ENCODE measurements at places on chromosomes 11 and 22.
A peak's percentile ranks its signal among the peaks of the same experiment; 100 is the strongest.

DNA sequence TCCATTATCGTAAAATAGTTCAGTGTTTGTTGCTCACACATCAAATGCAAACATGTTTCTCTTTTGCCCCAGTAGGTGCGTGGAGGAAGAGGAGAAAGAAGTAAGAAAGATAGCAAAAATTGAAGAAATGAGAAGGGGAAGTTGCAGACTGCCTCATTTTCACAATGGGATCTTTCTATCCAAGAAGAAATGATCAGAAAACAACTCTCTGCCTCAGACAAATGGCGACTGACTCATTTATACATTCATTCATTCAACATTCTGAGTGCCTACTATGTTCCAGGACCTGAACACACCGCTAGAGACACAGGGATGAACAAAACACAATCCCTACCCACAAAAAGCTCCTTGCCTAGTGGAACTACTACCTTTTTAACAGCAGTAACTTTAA lies 367 bp downstream of the HPS5 start:
- DNase-seq = no peak

DNA sequence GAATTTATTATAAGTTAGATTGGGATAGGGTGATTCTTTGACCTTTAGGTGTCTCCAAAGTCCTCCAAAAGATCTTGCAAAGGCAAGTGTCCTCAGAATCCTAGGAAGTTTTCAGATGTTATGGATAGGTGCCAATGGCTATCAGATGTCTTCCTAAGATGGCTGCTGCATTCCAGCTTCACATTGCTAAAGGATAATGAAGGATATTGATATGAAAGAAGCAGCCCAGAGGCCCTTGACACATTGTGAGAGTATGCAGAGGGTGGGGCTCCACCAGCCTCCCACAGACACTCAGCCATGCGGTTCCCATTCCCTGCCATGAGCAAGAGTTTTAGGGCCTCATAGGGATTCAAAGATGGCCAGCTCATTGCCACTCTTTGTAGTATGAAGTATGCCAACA lies 22.3 kb upstream of the GLYATL2 start:
- DNase-seq = no peak

DNA sequence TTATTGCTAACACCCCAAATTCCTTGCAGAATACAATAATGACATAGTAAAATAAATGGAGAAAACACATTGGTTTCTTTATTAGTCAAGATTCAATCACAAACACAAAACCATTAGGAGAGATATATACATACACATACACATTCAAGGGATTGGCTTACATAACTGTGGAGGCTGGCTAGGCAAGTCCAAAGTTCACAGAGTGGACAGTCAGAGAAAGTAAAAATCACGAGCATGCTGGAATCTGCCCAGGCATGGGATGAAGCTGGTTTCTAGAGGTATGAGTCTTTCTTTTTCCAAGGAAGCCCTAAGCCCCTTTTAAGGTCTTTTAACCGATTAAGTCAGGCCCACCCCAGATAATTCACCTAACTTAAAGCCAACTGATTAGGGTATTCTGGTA lies 13.6 kb upstream of the OR56B1 start:
- DNase-seq = no peak

- no peak for DNase-seq
Measured at GRCh38 chr22:44936201-44936600, 73.6 kb downstream of the PHF21B start.

GRCh38 chr11:122754553-122755322 lies 83.6 kb upstream of the CRTAM start:
- DNase-seq = no peak

DNA sequence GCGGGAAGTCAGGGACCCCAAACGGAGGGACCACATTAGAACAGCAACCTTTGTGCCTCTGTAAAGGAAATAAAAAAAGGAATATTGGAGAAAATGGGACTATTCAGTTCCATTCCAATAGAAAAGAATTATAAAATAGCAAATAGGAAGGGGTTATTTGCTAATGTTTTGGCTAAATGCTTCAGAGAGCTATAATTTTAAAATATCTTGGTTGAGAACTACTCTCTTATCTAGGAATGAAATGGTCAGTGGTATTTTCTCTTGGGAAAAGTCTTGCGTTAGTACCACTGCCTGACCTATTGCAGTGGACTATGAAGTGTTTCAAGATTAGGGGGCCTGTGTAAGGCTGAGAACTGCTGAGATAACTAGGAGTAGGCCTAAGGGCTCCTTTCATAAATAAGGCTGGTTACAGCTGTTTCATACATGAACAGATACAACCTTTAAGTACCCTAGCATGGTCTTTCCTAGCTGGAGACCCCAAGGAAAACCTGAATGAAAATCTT lies 6.9 kb upstream of the WEE1 start:
- DNase-seq = no peak

DNA sequence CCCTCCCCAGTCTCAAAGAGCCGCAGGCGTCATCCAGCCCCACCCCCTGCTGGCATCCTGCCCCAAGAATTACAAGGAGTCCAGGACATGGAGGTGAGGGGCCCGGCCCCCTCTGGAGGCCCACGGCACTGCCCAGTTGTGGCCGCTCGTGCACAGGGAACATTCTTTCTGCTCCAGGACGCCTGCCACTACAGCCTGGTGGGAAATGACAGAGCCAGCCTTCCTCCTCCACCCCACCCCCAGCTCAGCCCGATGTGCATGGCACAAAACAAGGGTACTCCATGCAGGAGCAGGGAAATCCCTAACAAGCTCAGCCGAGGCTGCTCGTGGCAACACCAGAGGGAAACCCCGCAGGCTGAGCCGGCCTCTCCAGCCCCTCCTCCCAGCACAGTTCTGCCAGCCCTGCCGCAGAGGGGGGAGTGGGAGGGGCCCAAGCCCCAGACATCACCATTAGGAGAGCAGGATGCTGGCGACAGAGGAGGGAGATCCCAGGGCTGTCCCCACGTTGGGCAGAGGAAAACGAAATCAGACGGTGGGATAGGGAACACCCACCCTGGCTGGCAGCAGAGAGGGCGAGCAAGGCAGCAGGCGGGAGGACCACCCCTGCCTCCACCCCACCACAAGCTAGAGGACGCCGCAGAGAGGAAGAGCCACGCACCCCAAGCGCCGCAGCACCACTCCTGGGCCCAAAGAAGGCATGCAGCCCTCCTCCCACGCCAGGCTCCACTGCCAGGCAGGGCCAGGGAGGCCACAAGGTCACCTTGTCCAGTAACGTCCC lies 10.0 kb downstream of the IGSF9B start:
- no peak for DNase-seq

- no peak for DNase-seq
Measured at GRCh38 chr11:64694821-64695365, 28.1 kb downstream of the NRXN2 start.

DNA sequence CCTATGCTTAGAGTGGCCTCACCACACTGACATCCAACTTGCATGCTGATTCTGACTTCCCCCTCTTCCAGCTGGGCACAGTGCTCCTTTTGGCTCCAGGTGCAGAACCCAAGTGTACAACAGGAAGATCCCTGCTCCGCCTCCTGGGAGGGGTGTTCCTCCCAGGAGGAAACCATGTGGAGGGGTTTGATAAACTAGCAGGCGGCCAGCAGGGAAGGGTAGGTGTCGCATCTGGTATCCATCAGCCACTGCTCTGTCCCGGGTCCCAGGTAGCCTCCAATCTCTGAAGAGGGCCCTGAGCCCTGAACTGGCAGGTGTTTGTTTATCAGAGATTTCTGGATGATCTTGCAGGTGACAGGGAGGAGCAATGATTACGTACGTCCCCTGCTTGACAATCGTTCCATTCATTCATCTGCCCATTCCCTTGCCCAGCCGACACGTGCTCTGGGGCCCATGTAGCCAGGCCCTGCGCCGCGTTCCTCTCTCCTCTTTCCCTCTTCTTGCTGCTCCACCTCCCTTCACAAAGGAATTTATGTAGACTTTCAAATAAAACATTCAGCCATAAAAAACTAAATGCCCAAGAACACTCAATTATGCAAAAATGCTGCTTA lies 41.2 kb upstream of the MICAL2 start:
- no peak for DNase-seq

DNA sequence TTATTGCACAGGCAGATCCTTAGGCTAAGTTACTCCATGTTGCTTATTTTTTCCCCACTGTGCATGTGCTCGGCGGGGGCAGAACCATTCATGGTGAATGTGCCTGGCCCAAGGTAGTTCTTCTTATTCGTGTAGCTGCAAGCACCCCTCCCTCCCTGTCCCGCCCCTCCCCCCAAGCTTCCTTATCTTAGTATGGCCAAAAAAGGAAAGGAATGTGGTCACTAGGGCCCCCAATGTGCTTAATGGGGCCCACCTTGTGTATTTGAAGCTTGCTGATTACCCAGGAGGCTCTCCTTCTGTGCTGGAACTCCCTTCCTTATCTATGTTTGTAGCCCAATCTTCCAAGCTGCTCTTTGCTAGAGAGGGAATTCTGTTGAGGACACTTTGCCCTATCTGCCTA lies 1259.7 kb upstream of the RAG2 start:
- DNase-seq = no peak

DNA sequence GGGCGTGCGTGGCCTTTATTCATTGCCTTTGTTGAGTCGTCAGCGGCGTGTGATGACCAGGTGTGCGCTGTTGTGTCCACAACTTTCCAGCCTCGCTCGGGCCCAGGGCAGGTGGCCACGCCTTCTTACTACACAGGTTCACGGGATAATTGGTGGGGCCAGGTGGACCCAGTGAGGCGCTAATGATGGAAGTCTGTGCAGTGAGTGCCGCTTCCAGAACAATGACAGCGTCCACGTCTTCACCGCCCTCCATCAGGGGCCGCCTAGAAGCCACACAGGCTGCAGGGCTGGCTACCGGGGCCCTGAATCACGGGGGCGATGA lies 1197.3 kb downstream of the BRD1 start:
- no peak for DNase-seq

GRCh38 chr11:93694557-93694956 lies 33.1 kb downstream of the CEP295 start:
- no peak for DNase-seq

DNA sequence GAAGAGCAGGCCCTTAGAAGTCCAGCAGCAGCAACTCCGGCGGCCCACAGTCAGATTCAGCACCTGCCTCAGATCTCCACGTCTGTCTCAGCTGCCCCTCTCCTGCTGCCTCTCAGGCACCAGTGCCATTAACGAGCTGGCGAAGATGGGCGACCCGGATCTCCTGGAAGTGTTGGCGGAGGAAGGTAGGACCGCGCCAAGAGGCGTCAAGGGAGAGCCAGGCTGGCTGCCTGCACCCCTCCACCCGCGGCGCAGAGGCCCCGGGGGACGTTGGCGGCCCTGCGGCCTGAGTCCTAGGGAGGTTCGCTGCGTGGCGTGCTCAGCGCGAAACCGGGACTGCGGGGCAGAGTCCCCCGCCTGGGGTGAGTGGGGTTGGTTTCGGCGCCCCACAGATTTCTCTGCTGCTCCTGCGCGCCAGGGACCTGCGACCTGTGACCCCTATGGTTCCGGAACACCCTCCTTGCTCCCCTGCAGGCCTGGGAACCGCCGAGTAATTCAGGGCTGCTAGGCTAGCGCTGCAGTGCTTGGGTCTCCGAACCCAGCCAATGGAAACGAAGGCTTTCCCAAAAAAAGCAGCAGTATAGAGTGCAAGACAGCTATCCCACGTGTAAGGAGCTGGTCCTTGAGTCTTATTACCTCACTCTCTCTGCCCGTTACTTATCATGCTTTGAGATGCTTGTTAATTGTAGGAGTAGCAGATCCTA lies 615 bp downstream of the ANO5 start:
- no peak for DNase-seq

GRCh38 chr11:34957206-34957605 lies 40.8 kb downstream of the PDHX start:
- DNase-seq = no peak

DNA sequence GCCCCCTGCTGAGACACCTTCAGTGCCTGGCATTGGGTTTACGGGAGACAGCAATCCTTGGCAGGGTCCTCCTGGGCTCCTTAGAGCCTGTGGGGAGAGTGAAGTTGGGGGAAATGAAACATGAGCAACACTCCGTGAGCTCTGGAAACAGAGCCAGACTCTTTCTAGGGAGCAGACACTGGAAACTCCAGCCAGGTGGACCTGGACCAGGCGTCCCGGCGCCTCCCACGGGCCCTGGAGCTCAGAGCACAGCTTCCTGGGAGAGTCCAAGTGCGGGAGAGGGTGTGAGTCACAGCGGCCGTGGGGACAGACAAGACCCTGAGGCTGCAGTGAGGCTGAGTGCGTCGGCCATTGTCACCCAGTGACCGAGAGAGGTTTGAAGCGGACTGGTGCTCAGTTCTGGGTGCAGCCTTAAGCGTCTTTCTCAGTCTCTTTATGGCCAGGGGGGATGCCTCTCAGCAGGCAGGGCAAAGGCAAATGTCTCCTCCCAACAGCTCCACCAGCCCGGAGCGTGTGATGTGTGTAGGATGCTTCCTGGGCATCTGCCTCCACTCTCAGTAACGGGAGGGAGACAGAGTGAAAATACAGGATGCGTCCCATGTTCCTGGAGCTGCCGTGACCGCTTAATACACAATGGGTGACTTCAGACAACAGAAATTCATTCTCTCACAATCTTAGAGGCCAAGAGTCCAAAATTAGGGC lies 399.2 kb downstream of the SHANK2 start:
- DNase-seq = no peak

- DNase-seq = peak; percentile 46
Measured at GRCh38 chr11:88484873-88485621, 147.5 kb upstream of the CTSC start.

DNA sequence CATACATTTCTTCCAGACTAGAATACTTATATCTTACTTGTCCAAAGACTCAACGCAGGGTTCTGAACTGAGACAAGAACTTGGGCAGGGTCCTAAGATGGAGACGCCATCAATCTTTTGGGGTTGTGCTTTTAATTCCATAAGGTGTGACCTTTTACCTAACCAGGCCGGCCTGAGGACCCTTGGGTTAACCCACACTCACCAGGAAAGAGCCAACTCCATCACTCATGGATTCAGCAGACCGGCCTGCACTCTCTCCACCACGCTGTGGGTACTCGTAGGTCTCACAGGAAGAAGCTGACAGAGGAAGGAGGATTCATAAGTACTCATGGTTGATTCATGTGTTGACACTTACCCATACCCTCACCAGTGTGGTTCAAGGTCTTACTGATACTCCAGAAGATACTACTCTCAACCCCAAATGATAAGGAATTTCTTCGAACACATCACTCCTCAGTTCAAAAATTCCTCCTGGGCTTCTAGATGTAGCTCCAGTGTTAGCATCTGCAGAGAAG lies 36.2 kb downstream of the USP35 start:
- DNase-seq = no peak

DNA sequence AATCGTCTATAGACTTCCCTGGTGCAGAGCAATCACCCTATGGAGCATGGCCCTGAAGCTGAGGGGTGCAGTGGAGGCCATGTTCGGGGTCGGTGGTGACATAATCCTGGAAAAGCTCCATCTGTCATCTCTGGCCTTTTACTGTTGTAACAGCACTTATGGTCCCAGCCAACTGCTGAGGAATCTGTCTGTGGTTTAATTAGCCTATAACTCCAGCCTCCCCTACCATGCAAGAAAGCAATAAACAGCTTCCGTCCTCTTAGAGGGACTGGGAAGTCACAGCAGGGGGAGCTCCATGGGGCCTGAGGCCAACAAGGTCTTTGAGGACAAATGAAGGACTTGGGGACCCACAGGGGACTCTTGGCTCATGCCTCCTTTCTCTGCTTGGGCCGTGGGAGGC lies 159.1 kb upstream of the NECTIN1 start:
- DNase-seq = no peak
